T-helper 22 cell (primary cell): ENCODE measurements at places on chromosomes 11 and 22.

DNA sequence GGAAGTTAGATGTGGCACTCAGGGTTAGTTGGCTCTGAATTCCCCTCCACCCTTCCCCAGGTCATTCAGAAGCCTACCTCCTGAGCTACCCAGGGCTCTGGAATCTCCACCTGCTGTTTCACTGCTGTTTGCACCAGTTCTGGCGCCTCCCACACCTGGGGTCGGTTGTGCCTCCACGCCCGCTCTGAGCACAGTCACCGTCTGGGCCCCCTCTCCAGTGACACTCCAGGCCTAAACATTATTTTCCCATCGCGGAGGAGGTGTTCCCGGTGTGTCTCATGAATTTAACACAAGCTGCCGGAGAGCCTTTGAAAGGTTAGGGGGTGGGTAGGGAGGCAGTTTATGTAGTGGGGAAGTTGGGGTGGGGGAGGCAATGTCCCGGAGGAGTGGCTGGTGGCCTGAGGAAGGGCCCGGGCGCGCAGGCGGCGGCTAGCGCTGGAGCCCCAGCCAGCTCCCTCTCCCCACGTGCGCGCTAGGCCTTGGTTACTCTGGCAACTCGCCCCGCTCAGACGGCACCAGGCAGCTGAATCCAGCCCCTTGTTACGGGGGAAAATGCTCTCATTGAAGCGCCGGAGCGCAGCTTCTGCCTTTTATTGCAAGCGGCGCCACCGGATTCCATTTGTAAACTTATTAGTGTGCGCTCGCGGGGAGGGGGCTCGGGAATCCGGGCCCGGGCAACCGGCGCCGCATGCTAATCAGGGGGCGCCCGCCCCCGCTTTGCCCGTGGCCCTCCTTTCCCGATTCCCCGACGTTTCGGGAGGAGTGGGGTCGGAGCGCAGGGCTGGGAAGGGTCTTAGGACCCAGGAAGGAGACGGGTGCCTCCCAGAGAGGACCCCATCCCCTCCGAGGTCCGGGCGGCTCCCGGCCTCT, 52.4 kb downstream of the GRIK4 start:
- no peak for DNase-seq

GRCh38 chr11:70478166-70478890, 80.0 kb downstream of the CTTN start:
- no peak for DNase-seq

DNA sequence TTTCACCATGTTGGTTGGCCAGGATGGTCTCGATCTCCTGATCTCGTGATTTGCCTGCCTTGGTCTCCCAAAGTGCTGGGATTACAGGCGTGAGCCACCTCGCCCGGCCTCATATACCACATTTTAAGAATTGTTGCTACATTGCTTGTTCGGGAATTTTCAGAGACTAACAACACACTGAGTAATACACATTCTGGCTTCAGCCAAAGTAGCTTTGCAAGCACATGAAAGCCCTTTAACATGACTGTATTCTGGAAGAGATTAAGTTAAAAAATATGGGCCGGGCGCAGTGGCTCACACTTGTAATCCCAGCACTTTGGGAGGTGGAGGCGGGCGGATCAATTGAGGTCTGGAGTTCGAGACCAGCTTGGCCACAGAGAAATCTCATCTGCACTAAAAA, 15.0 kb downstream of the CRTAM start:
- DNase-seq: no peak

DNA sequence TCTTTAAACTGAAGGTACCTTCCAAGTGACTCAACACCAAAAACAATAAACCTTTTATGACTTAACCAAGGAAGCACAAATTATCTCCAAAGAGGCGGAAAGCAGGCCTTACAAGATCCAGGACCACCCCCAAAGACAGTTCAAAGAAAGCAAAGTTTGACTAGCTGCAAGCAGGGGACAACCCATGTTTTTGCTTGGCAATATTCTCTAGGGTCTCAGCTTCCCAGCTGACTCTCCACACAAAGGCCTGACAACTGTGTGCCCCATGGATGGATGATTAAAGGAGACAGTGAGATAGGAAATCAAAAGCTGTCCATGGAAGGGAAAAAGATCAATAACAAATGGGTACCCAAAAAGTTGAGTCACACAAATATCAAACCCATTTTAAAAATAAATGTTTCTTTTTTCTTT, 232.2 kb downstream of the DDX10 start:
- no peak for DNase-seq

DNA sequence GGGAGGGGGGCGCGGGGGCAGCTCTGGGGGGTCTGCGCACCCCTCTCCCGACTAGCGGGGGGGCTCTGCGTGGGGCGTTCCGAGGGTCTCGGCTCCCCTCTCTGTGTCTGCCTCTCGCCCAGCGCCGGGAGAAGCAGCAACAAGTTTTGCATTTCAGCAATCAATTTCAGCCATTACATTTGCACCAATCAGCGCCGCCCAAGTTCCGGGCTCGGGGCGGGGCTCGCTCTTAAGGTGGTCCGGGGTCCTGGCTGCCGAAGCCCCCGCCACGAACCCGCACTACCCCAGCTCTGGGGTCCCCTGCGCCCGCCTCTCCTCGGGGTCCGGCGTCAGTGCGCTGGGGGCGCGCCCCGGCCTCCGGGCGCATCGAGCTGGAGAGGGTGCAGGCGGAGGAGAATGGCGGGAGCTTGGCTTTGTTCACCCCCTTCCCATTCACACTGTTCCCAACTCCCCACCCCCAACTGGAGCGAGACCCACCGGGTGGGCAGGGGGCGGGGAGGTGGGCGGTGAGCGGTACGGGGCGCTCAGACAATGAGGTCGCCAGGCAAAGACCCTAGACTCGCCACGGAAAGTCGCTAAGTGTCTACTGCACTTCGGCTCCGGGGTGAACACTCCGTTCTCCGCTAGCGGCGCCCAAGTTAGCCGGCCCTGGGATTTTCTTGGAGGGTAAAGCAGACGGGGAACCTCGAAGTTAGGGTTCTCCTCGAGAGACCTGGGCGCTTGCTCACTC, at the start of gene MN1:
Gene MN1, minus strand, starts transcription at position 141 of the 730 bp plus-strand sequence. CDS start 1,213 bp downstream, outside the sequence.
- DNase-seq: peak; percentile 20

DNA sequence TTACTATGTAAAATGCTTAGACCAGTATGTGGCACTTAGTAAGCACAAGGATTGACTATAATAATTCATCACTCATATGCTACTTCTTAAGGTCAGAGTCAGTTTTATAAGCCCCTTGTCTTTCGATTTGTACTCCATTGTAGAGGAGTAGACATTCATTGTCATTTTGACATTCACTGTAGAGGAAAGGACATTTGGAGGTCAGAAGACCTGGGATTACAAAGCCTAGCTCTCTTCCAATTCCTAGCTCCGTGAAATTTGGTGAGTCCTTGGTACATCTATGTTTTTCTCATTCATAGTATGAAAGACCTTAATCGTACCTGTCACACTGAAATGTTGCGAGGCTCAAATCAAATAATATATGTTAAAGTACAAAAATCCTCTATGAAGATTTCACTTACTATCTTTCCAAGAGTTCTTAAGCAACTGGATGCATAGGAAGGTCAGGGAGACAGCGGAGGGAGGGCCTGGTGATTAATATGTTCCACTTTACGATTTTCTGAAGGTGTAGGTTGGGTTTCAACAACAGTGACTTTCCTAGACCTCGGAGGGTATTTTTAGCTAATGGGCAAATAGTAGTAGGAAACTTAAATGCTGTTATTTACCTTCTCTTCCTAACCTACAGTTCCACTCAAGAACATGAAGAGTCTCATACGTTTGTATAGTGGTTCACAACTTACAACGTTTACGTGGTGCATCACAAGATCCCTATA, 1.4 kb upstream of the EMSY start:
- no peak for DNase-seq

DNA sequence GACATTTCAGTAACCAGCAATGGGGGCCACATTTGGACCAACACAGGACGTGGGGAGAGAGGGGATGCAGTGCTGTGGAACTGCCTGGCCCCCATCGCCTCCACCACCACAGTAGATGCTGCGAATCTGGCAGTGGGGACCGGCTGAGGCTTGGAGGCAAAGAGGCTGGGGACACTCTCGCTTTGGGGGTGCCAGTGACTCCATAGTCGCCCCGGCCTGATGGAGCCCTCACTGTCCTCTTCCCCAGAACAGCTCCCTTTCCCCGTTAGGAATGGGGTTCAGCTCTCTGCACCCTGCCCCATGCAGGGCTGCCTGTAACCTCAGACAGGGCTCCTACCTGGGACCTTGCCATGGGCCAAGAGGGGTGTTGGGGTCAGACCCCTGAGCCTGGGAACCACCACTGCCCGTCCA, 1.8 kb upstream of the MUC2 start:
- no peak for DNase-seq

DNA sequence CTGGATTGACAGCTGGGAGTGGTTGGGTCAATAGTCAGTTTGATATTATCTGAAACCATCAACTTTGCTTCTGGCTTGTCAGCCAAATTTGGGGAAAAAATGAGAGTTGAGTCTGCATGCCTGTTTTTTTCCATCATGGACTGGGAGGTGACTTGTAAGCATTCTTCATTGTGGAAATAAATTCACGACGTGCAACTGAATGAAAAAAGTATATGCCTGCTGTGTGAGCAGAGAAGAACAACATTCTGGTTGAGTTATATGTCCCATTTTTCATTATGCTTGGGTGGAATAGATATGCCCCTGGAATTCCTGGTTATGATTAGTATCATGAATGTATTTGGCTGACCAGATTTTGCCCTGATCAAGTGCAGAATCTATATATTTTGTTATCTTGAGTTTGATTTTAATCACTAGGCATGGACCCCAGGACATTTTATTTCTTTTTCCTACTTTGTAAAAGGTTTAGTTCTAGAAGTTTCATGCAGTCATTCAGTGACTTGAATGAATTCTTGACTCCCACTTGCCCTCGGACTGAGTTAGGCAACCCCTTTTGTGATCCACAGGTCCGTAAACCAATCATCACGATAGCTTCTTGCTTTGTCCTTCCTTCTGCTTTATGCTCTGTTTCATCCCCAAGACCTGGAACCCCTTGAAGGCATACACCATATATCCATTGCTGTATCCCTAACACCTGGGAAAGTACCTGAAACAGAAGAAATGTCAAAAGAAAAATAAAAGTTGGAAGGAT, 205.8 kb downstream of the NAV2 start:
- DNase-seq: no peak

GRCh38 chr22:50581950-50582492, 628 bp downstream of the CHKB start:
- DNase-seq: peak; percentile 13

DNA sequence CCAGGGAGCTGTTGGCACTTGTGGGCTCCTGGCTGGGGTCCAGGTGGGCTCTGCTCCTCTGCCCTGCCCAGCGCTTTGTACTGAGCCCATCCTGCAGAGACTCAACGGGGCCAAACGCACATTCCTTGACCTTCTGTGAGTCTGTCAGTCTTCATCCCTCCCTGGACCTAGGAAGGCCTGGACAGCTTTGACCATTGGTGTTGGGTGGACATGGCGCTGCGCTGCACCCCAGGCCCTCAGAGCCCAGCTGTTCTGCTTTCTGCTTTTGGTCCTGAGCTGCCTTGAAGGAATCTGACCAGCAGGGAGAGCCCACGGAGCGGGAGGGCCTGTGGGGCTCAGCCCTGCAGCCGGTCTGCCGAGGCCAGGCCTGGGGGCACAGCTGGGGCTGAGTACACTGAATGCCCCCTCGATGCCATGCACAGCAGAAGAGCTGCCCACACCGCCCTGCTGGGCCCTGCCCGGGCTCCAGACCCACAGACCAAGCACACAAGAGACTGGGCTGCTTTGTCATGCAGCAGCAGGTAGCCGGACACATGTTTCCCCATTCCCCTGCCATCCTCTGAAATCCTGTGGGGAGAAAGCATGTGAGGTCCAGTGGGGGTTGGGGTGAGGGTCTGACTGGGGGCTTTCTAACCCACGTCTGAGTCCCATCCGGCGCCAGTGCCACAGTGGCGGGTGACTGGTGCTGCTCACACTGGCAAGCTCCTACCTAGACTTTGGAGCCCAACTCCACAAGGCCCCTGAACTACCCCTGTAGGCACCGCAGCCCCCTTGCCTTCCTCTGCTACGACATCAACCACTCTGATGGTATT, 24.1 kb upstream of the CCDC188 start:
- no peak for DNase-seq

DNA sequence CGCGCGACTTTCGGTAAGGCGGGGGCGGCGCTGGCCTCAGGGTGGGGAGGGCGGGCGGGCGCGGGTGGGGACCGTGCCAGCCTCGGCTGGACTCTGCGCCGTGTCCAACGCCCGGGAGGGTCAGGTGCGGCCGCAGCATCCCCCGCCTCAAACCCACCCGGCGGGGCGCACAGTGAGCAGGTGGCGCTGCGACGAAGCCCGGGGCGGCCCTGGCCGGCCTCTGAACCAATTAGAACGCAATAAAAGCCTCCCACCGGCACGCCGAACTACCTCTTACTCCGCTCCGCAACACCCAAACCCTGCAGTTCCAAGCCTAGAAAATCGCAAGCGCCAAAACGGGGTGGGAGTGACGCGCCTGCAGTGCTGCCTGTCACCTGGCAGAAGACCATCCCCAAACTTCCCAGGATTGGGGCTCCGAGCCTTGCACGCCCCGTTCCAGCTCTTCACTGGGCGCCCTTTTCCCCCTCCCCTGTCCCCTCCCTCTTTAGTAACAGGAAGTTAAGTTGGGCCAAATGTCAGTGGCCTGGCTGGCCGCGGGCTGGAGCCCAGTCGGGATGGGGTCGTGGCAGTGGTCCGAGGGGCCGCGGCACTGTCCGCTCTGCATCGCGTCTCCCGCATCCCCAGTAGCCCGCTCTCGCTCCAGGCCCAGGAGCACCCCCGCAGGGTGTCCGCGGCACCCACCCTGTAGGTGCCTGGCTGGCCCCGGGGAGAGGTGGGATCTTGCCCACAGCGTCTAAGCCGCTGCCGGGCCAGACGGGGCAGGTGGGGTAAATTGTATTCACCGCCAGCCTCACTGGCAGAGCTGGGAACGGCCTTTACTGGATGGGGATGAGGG, 541 bp downstream of the MICAL2 start:
- DNase-seq: peak; percentile 12

- DNase-seq: no peak
Measured at GRCh38 chr22:20232237-20232598, 35.9 kb downstream of the RTN4R start.

- no peak for DNase-seq
Measured at GRCh38 chr11:42967653-42968052, 344.1 kb upstream of the API5 start.

GRCh38 chr22:40270031-40270430, 76.3 kb upstream of the ADSL start:
- DNase-seq: no peak

- DNase-seq: no peak
Measured at GRCh38 chr11:118217575-118217974, 7.2 kb downstream of the JAML start.
